Urinary bladder (tissue), 4 donors: ENCODE measurements at places on chromosomes 12 and 14. TPM values are rescaled to one million over a fixed set of nuclear protein-coding genes. Genes with fewer than 3 reads are reported as not detected.

DNA sequence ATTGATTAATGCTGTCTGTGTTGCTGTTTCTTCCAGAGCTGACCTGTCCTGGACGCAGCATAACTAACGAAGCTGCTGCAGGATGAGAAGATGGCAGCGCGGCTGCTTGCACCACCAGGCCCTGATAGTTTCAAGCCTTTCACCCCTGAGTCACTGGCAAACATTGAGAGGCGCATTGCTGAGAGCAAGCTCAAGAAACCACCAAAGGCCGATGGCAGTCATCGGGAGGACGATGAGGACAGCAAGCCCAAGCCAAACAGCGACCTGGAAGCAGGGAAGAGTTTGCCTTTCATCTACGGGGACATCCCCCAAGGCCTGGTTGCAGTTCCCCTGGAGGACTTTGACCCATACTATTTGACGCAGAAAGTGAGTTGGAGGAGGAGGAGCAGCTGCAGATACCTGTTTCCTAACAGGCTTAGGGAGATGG is 71.7 kb downstream of the SCN8A start:
- no peak for DNase-seq

DNA sequence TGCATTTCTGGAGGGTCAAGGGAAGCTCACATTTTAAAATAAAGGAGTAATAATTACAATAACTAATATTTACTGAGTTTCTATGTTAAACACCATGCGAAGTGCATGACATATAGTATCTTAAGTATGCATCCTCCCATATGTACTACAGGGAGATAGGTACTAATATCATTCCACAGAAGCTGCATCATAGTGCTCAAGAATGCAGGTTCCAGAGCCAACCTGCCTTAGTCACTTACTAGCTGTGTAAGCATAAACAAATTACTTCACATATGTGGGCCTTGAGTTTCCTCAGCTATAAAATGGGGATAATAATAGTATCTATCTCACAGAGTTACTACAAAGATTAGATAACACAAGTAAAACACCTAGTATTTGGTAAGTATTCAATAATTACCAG is 18.3 kb downstream of the ARMH4 start:
- DNase-seq, result no peak

- DNase-seq, result no peak
Measured at GRCh38 chr12:92337128-92337527, 191.5 kb upstream of the BTG1 start.

- DNase-seq, result no peak
Measured at GRCh38 chr12:108728820-108729611, 2.3 kb downstream of the CORO1C start.

PLEKHG7 gene
- 0.13 TPM for polyA plus RNA-seq

DNA sequence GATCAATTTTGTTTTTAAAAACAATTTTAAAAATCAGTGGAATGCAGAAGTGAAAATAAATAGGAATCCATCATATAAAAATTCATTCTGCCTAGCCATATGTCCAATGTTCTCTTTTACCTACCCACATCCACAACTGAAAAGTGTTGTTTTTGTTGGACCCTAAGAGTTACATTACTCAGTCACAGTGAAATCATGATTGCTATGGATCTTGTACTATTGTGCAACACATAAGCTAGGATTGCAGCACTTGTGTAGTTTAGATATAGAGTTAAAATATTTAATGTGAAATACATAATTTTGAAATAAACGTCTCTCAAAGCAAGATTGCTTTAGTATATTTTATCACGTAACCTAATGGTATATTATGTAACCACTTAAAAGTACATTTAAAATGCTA is 213.3 kb upstream of the CLEC14A start:
- DNase-seq, result no peak

DNA sequence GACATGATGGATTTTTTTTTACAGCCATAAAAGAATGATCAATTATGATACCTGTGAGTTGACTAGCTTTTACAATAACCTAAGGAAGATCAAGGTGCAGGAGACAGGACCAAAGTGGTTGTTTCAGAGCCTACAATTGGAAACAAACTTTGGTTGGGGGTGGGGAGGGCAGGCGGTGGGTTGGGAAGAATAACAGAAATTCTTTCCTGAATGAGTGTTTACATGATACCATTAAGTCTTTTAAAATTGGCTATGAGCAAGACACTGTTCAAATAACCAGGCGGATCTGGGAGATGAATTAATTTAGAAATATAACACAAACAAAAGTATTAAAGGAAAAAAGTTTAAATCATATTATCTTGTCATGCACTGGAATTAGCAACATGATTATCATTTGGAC is 7.2 kb downstream of the NFYB start:
- no peak for DNase-seq

TSPAN8 gene
- polyA plus RNA-seq, result 8.2 TPM

- no peak for DNase-seq
Measured at GRCh38 chr14:72726444-72726843, 167.5 kb downstream of the DPF3 start.

TSPAN11 gene
- polyA plus RNA-seq, result 4.1 TPM

FSCB gene
- polyA plus RNA-seq, result not detected

DNA sequence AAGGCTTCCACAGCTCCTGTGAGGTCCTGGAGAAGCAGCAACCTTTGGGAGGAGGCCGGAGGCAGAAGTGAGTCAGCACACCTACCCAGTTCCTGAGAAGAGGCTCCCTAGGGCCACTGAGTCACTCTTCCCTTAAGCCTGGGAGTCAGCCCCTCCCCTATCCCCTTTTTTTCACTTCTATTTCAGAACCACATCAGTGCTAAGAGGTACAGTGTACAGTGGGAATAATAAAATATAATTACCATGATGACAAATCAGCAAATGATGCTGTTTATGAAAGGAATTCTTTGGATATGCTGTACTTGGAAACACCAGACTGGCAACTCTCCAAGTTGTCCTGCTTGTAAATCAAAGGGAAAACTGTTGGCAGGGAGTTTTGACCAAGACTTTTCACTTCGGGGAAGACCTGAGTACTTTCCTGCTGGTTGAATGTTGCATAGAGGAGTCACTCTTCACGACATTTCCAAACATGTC is 7.8 kb upstream of the TBPL2 start:
- no peak for DNase-seq
